Fibroblast of skin of left quadriceps (primary cell): ENCODE measurements at places on chromosomes 12 and 14.
A peak's percentile ranks its signal among the peaks of the same experiment; 100 is the strongest.

DNA sequence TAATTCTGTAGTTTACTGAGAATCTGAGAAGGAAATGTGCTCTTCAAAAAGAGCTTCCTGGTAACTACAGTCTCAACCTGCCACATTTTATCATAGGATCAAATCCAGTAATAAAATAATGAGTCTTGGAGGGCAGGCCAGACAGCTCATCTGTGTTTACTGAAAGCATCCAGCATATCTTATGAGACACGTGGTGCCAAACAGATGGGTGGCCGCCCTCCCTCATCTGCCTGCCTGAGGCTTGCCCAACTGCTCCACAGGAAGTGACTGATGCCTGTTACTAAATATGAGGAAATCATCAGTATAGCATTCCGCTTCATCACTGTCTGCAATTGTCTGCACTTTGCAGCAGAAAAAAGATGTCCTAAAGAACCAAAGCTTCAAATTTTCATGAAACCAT lies 13.5 kb downstream of the DHRS7 start:
- DNase-seq, result peak; percentile 76

DNA sequence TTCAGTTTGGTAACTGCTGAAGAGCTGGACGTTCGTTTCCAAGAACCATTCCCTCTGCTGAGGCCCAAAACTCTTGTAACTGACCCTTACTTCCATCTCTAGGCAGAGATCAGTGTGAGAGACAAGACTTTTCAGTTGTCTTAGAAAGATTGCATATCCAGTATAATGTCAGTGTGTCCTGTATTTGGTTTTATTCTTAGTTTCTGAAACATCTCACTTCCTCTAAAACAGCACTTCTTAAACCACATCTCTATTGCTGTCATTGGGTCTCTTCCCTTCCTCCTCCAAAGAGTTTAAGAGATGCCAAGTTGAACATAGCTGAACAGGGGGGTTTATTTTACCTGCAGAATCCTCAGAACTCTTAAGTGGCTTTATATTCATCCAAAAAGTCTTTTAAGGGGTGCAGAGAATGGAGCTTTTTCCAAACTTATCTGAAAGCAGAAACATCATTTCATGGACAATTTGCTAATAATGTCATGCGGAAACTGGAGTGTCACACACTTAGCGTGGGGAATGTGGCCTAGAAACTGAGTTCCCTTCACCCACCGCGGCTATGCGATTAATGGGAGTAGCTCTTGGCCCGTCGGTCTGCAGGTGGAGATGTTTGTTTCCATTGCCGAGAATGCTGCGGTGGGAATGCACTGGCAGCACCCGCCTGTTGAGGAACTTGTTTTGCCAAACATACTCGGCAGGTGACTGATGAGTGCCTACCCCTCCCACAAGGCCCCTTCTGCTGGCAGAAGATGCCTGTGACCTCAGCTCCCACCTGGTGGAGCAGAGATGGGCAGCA lies 148.2 kb downstream of the ADGRD1 start:
- no peak for DNase-seq

GRCh38 chr14:59895721-59896120 lies 24.2 kb upstream of the LRRC9 start:
- DNase-seq, result no peak

DNA sequence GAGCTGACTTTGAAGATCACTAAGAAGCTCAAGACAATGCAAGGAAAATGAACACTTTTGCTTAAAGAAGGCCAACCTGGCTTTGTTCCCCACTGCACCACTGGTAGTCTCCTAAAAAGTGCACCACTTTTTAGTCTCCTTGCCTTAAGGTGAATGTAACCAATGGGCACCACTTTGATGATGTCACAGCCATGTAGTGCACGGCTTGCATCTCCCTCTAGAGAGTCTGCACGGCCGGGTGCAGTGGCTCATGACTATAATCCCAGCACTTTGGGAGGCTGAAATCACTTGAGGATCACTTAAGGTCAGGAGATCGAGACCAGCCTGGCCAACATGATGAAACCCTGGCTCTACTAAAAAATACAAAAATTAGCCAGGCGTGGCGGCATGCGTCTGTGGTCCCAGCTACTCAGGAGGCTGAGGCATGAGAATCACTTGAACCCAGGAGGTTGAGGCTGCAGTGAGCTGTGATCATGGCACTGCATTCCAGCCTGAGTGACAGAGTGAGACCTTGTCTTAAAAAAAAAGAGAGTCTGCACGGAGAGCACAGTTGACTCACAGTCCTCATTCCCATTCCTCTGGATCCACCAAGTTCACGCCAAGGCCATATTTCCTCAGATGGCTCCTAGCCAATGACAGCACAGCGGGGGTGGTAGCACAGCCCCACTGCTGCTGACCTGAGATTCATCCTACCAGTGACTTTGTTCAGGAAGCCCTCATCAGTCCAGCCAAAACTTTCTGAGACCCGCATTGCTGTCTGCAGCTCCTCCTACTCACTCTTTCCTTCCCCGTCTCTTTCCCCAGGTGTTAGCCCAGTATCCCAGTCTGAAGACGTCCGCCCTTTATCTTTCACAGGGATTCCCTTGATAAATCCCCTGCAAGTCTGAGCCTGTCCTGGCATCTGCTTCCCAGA lies 16.5 kb upstream of the IFT81 start:
- DNase-seq, result peak; percentile 86

- no peak for DNase-seq
Observed at GRCh38 chr12:15208871-15209656, 12.2 kb downstream of the RERG start.

- DNase-seq, result no peak
Observed at GRCh38 chr12:76881142-76881541, 2.3 kb upstream of the CSRP2 start.

DNA sequence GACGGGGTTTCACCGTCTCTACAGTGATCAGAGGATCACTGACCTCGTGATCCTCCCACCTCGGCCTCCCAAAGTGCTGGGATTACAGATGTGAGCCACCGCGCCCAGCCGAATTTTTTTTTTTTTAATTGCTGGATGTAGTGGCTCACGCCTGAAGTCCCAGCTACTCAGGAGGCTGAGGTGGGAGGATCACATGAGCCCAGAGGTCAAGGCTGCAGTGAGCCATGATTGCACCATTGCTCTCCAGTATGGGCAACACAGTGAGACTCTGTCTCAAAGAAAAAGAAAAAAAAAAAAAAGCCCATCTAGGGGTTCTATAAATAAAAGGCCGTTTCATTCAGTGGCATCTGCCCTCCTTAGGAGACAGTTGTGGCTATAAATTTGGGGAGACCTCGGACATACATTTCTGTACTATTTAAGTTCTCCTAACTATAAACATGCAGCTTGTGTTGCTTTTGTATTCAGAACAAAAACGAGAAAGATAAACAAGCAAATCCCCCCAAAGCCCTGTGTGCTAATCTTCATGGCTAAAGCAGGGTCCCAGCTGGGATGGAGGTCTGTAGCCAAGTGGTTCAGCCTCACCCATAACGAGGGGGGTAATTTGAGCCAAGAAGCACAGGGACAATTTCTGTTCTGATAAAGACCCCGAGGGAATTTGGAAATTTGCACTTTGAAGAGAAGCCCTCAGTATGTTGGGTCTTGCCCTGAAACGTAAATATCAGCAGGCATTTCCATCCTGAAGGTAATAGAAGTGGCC lies 35.0 kb upstream of the BCL7A start:
- DNase-seq, result no peak
